ENCODE measurements at places on chromosomes 13 and 19.
A peak's percentile ranks its signal among the peaks of the same experiment; 100 is the strongest.

DNA sequence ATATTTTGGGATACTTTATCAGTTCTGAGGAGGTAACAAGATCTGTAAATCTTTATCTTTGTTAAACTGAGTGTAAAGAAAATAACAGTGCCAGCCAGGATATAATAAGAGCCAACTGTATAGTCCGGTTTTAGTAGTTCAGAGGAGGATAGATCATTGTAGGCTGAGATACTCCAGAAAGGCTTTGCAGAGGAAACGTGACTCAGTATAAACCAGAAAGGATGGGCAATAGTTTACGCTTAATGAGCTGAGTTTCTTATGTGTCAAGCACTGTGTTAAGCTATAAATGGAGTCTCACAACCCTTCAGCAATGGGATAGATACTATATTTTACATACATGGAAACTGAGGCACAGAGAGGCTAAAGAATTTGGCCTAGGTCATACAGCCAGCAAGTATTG is 3.8 kb downstream of the RFXAP start:
- DNase-seq, result no peak

GRCh38 chr13:96279904-96280303 is 190.0 kb downstream of the HS6ST3 start:
- no peak for DNase-seq

GRCh38 chr19:2164020-2164998 is 576 bp downstream of the DOT1L start:
- no peak for DNase-seq

- no peak for DNase-seq
Measured at GRCh38 chr19:35458731-35459391, 10.8 kb downstream of the FFAR2 start.

DNA sequence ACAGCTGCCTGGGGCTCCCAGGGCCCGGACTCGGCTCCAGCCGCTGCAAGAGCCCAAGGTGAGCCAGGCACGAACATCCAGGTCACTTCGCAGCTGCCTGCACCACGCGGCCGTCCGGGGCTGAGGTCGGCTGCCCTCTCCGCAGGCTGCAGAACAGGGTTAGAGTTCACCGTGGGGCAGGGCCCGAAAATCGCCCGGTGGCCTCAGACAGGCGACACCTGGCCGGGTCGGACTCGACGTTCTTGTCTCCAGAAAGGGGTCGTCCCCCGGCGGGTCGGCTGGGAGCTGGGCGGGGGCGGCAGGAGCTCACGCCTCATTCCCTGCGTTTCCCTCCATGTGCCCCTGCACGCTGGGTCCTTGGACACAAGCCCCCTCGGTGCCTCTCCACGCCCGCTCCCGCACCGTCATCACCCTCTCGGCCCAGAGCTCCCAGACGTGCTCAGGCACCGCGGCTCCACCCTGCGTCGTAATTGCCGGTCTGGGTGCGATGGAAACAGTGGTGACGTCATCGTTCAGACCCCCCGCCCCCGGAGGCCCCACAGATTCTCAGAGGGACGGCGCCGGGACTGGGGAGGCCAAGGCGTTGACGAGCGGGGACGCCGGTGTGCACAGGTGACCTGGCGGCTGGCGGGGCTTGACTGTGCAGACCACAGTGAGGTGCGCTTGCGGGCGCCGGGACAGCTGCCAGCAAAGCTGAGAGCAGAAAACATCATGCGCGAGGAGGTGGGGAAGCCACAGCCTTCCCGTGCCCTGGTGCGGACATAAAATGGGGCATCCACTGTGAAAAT is 4.0 kb upstream of the GRIN3B start:
- no peak for DNase-seq

- peak; percentile 12 for DNase-seq
Measured at GRCh38 chr13:110759710-110760109, 46.2 kb downstream of the ING1 start.

DNA sequence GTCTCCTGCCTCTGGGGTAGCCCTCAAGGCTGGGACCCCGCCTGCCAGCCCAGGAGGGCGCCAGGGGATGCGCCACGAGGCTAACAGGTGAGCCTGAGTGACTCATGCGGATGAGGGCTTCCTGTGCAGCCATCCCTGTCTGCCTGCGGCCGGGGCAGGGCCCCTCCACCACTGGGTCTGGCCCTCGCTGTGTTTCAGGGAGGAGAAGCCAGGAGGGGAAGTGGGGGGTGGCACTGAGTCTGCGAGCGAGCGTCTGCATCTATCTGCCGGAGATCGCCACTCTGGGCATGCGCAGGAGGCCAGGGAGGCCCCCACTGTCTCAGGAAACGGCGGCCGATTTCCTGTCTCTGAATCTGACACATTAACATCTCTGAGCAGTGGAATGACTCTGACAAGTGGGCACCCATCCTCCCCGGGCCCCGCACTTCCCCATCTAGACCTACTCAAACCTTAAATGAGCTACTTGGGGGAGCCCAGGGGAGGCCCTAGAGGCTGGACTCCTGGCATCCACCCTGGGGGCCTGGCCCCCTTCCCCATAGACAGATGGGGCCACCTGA is 19.7 kb downstream of the RFX1 start:
- DNase-seq, result peak; percentile 64

DNA sequence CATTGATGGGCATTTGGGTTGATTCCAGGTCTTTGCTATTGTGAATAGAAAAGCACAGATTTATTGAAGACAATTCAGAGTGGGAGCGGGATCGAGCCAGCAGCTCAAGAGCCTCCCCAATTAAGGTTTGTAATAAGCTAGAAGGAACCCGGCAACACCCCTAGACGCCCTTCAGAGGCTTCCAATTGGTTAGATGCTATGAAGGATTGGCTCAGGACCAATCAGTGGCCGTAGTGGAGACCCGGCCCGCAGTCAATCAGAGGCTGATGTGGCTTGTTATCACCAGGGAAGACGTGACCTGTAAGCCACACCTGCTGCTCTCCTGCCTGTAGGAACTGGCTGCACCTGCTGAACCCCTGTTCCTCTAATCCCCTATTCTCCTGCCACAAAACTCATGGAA is 14.6 kb downstream of the SIGLEC11 start:
- DNase-seq, result no peak

GRCh38 chr13:55869648-55870047 is 1271.1 kb upstream of the PRR20A start:
- no peak for DNase-seq

DNA sequence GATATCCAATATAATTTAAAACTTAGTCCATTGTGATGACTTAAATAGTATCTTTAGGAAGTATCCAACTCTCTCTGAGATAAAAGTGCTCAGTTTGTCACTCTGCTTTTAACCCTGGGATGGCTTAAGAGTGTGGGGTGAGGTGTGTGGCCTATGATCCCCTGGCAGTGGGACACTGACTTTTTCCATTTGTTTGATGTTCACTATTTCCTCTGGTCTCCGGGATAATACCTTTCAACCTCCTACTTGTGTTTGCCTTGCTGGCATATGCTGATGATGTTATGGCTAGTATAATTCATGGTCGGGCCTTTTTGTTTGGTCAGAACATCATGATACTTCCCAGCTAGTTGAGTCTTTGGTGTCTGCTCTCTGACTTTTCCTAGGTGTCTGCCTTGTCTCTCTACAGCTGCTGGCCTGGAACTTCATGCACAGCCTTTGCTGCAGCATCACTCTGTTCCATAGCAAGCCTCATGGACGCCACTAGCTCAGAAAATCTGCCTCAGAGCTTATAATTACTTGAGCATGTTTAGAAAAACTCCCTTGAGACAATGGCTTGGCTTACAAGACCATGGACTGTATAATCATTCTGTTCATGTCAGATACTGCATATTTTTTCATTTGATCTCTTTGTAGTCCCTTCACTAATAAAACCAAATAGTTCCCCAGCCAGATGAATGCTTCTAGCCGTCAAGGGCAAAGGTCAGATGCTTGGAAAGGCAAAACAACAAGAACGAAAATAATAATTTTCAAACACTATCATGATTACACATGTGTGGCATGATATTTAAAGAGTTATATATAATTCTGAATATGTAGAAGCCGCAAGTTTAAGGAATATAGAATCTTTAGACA is 75.2 kb downstream of the WDFY2 start:
- DNase-seq, result no peak

DNA sequence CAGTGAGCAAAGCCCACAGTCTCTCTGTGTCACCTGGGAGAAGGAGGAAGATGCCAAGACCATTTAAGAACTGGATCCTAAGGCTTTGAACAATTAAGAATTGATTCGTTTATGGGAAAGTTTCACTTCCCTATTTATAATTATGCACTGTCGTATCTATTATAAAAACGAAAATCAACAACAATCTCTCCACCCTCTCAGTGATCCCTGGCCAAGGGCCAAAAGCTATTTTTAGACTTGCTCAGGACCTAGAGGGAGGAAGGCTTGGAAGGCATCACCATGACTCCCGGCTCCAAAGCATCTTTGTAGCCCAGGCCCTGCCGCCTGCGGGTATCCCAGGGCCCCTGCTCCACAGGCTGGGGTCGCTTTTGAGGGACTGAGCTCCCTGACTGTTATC is 1.3 kb downstream of the RHPN2 start:
- no peak for DNase-seq

- no peak for DNase-seq
Measured at GRCh38 chr13:18992791-18993190, 188.8 kb downstream of the TUBA3C start.

- DNase-seq, result no peak
Measured at GRCh38 chr13:66344805-66345517, 885.2 kb downstream of the PCDH9 start.

GRCh38 chr13:26540334-26540733 is 17.1 kb upstream of the WASF3 start:
- no peak for DNase-seq

- DNase-seq, result no peak
Measured at GRCh38 chr13:47832458-47832972, 168.6 kb downstream of the SUCLA2 start.

- no peak for DNase-seq
Measured at GRCh38 chr19:11555246-11555645, 3.8 kb downstream of the ELOF1 start.

DNA sequence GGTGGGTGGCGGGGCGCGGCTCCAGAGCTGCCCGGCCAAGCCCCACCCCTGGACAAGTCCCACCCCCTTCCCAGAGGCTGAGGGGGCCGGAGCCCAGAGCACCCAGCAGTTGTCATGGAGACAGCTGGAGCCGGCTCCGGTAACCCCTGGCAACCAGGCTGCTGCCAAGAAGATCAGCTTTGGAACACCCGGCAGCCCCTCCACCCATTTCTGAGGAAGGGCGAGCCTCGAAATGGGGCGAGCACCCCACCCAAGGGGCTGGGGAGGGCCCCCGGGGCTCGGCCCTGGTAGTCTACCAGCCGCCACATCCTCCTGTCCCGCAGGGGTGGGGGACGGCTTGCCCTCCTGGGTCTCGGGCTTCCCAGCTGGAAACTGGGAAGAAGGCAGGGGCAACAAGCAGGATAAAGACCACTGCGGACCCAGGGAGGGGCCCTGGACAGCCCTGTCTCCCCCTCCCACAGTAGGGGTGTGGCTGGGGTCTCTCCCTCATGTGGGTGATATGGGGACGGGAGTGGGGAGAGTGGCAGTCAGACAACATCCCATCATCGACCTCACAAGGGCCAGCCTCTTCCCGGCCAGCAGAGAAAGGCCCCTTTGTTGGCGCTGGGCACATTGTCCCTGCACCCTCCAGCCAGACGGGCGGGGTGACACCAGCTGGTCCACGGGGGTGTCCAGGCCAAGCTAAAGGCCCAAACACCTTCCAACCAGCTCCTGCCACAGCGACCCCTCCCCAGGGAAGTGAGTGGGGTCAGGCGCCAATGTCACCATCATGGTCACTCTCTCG is 1.5 kb downstream of the CERS1 start:
- DNase-seq, result no peak

GRCh38 chr19:408441-408901 is 476 bp downstream of the C2CD4C start:
- DNase-seq, result no peak

DNA sequence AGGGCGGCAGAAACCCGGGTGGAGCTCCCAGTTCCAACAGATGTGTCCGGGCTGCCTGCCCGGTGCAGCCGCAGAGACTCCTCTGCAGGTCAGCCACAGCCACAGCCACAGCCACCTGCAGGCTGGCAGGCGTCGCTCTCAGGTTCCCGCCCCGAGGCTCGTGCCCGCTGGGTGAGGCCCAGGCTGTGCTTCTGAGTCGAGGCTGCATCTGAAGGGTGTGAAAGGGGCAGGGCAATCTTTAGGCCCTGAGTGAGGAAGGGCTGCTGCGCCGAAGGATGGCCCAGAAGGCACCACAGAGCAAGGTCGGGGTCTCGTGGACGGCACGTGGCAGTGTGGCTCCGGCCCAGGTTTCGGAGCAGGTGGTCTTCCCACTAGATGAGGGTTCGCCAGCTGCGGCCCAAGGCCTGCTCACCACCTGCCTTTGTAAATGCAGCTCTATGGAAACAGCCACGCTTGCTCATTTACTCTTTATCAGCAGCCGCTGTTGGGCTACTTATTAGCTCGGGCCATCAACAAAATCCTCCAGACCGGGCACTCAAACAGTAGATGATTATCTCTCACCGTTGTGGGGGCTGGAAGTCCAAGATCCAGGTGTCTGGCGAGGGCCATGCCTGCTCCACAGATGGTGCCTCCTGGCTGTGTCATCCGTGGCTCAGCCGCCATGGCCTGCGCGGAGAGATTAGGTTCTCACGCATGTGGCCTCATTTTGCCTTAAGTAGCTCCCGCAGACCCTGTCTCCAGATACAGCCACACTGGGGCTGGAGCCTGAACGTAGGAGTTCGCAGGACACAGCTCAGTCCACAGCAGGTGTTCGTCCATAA is 40.3 kb upstream of the TFDP1 start:
- no peak for DNase-seq

DNA sequence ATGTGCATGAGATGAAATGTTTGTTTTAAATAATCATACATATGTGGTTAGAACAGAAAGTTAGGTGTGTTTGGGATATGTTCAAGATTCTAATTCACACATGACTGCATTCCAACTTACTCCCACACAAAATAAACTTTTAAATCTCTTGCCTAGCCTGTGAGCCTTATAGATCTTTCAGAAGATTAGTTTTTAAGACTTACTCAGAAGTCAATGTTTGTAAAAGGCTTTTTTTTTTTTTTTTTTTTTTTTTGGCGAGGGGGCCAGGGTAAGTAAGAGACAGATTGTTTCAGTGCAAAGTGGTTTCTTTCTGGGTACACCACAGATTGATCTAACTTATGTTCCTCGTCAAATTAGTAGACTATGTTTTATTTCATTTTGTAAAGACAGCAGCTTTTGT is 39.1 kb downstream of the GPR180 start:
- DNase-seq, result no peak

GRCh38 chr19:33441277-33441699 is 67.8 kb downstream of the CEBPG start:
- DNase-seq, result no peak

DNA sequence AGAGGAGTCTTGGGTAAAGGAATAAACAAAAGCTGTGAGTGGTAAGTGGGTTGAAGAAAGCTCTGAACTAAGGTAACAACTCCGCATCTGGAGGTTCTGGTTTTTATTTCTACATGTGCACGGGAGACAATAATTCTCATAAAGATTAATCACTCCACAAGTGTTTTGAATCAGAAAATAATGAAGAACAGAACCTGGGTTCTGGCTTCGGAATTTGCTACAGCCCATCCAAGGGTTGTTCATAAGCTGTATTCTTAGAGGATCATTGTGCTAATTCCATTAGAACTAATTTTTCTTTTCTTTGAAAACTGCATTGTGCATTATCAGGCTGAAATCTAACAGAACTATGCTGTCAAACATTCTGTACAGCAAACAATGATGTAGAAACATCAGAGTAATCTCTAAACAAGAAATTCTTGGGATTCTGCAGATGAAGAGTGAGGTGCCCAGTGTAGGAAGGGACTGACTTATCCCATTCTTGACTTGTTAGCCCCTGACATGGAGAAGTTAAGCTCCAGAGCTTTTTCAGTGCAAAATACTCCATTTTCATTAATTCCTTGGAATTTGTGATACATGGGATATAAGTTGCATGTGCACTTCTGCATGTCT is 368.2 kb downstream of the COG6 start:
- peak; percentile 23 for DNase-seq

GRCh38 chr13:36363366-36363863 is 17.2 kb upstream of the SPART start:
- no peak for DNase-seq
